Activated naive CD4-positive, alpha-beta T cell treated with anti-CD3 and anti-CD28 coated beads for 36 hours (primary cell): ENCODE measurements at places on chromosomes 5 and 9. TPM values are rescaled to one million over a fixed set of nuclear protein-coding genes. Genes with fewer than 3 reads are reported as not detected.

DNA sequence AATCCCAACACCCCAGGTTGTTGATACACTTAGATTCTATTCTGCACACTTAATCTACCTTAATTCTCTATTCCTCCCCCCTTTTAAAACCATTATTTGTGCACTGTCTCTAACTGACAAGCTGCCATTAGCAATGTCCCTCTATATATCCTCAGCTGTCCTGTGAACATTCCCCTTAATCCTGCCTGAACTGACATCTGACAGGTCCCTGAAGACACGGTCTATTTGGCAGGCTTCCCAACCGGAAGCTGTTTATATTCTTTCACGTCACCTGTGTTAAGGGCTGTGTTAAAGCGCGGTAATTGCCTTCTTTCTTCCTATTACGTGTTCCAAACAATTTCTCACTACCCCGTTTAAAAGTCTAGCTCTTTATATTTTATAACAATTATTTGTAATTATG lies 277.3 kb downstream of the CDH9 start:
- no peaks in the 10 kb centered on the region for H3K4me1 ChIP-seq
- no peak overlapping the region for H3K4me3 ChIP-seq
- no peak for DNase-seq

GRCh38 chr5:56421246-56422075 lies 188.3 kb upstream of the ANKRD55 start:
- H3K27me3 ChIP-seq, result no peaks in the 10 kb centered on the region
- H3K4me1 ChIP-seq, result no peaks in the 10 kb centered on the region
- H3K4me3 ChIP-seq, result no peak overlapping the region
- no peak overlapping the region for H3K27ac ChIP-seq
- DNase-seq, result no peak

- no peaks in the 10 kb centered on the region for H3K4me1 ChIP-seq
- H3K27me3 ChIP-seq, result no peaks in the 10 kb centered on the region
- H3K4me3 ChIP-seq, result no peak overlapping the region
- no peak for DNase-seq
- H3K27ac ChIP-seq, result no peak overlapping the region
These were observed 42.1 kb upstream of the HNRNPA0 start for GRCh38 chr5:137796279-137796678.

DNA sequence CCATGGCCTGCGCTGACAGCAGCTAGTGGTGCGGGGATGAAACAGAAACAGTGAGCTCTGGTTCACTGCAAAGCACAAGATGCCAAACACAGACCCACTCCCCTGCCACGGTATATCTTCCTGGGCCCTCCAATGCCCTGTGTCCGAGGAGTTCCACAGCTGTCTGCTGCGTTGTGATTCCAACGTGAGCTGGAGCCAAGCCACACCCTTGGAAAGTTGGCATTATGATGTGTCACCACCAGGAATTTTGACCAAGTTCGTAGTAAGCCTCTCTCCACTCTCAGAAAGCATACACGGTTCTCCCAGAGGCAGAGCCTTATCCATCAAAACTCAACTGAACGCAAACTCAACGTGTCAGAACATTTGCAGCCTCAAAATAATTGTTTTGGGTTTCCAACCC lies 55.6 kb downstream of the MACROH2A1 start:
- H3K4me3 ChIP-seq, result no peak overlapping the region
- peaks cover 3% of the 10 kb centered on the region for H3K4me1 ChIP-seq
- no peak for DNase-seq
- H3K36me3 ChIP-seq, result peaks cover 30% of the 10 kb centered on the region

DNA sequence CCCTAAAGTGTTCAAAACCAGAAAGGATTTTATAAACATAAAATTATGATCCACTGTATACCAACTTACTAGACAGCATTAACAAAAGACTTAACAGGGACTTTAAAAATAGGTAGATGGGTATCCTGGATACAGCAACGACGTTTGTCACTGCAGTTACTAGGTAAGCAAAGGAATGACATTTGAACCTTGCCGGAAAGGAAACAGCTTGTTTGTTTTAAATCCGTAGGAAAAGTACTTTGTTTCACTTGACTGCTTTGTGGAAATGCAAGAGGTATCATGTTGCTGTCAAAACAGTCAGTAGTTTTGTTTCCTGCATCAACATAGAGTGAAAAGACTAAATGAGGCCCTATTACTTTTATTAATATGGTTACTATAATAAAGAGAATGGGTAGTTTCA lies 122.9 kb downstream of the CDC42SE2 start:
- H3K27me3 ChIP-seq, result no peaks in the 10 kb centered on the region
- no peak for DNase-seq
- H3K36me3 ChIP-seq, result peaks cover 40% of the 10 kb centered on the region
- H3K4me3 ChIP-seq, result no peak overlapping the region
- H3K27ac ChIP-seq, result peak overlapping the region; percentile 96

DNA sequence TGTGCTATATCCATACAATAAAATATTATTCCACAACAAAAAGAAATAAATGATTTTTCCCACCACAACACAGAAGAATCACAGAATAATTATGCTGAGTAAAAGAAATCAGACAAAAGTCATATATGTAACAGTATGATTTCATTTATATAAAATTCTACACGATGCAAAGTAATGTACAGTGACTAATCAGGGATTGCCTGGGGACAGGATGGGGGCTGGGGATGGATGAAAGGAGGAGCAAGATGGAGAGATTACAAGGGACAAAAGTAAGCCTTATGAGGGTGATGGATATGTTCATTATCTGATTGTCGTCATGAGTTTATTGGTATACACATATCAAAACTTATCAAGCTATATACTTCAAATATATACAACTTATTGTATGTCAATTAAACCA lies 154.0 kb downstream of the FBN2 start:
- no peak overlapping the region for H3K4me3 ChIP-seq

DNA sequence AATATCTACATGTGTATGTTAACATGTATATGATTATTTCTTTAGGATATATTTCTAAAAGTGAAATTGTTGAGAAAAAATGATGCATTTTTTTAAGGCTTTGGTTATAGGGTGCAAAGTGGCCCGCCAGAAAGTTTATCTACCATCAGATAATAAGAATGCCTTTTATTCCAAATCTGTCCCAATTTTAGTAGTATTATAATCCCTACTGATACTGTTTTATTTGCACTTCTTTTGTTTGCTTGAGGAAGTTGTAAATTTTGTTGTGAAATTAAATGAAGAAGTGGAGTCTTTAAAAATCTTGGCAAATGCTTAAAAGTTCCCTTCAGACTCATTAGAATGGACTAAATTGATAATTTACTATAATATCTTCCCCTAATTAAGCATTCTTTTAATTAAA lies 73.0 kb downstream of the NIPBL start:
- no peaks in the 10 kb centered on the region for H3K36me3 ChIP-seq
- peaks cover 47% of the 10 kb centered on the region for H3K4me1 ChIP-seq
- no peaks in the 10 kb centered on the region for H3K27me3 ChIP-seq
- no peak for DNase-seq
- no peak overlapping the region for H3K27ac ChIP-seq

GRCh38 chr5:157469687-157470086 lies 9.7 kb downstream of the NIPAL4 start:
- no peak overlapping the region for H3K4me3 ChIP-seq
- no peak overlapping the region for H3K27ac ChIP-seq
- peaks cover 14% of the 10 kb centered on the region for H3K4me1 ChIP-seq
- no peaks in the 10 kb centered on the region for H3K27me3 ChIP-seq
- DNase-seq, result no peak

- no peak overlapping the region for H3K4me3 ChIP-seq
- peaks cover 97% of the 10 kb centered on the region for H3K4me1 ChIP-seq
- H3K27ac ChIP-seq, result peak overlapping the region; percentile 98
- H3K36me3 ChIP-seq, result peaks cover 93% of the 10 kb centered on the region
- no peak for DNase-seq
These were observed 8.5 kb downstream of the LCP2 start for GRCh38 chr5:170289121-170289520.

GRCh38 chr9:85522459-85523092 lies 219.2 kb downstream of the AGTPBP1 start:
- no peak overlapping the region for H3K27ac ChIP-seq
- peaks cover 40% of the 10 kb centered on the region for H3K27me3 ChIP-seq
- DNase-seq, result peak; percentile 40
- no peaks in the 10 kb centered on the region for H3K36me3 ChIP-seq

- peaks cover 31% of the 10 kb centered on the region for H3K4me1 ChIP-seq
- peak overlapping the region; percentile 77 for H3K4me3 ChIP-seq
- H3K27ac ChIP-seq, result peak overlapping the region; percentile 75
These were observed 1.3 kb downstream of the ECPAS start for GRCh38 chr9:111482694-111483438.

GRCh38 chr5:71836559-71837112 lies 117.6 kb downstream of the CARTPT start:
- no peak overlapping the region for H3K27ac ChIP-seq
- no peaks in the 10 kb centered on the region for H3K27me3 ChIP-seq
- no peak overlapping the region for H3K4me3 ChIP-seq
- no peaks in the 10 kb centered on the region for H3K4me1 ChIP-seq

DNA sequence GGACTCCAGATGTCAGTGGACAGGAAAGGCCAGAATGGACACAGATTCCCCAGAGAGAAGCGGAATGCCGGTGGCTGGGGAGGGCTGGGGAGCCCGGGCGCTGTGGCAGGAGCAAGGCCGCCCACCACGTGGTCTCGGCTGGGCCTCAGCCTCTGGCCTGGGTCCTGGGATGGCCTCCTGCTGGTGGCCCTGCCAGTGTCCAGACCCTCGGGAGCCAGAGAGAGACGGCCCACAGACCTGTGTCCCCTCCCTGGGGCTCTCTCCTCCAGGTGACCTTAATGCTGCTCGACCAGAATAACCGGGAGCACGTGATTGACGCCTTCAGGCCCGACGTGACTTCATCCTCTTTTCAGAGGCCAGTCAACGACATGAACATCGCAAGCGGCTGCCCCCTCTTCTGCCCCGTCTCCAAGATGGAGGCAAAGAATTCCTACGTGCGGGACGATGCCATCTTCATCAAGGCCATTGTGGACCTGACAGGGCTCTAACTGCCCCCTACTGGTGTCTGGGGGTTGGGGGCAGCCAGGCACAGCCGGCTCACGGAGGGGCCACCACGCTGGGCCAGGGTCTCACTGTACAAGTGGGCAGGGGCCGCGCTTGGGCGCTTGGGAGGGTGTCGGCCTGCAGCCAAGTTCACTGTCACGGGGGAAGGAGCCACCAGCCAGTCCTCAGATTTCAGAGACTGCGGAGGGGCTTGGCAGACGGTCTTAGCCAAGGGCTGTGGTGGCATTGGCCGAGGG lies 19.0 kb downstream of the FBXW5 start:
- peaks cover 29% of the 10 kb centered on the region for H3K36me3 ChIP-seq
- DNase-seq, result no peak
- H3K4me3 ChIP-seq, result no peak overlapping the region

GRCh38 chr9:133248726-133249295 lies 26.2 kb downstream of the ABO start:
- no peaks in the 10 kb centered on the region for H3K36me3 ChIP-seq
- no peaks in the 10 kb centered on the region for H3K4me1 ChIP-seq
- no peak overlapping the region for H3K4me3 ChIP-seq
- no peak overlapping the region for H3K27ac ChIP-seq
- peaks cover 8% of the 10 kb centered on the region for H3K27me3 ChIP-seq

GRCh38 chr5:73351593-73351992 lies 97.0 kb downstream of the FOXD1 start:
- no peak overlapping the region for H3K27ac ChIP-seq
- peaks cover 47% of the 10 kb centered on the region for H3K27me3 ChIP-seq
- H3K4me3 ChIP-seq, result no peak overlapping the region

DNA sequence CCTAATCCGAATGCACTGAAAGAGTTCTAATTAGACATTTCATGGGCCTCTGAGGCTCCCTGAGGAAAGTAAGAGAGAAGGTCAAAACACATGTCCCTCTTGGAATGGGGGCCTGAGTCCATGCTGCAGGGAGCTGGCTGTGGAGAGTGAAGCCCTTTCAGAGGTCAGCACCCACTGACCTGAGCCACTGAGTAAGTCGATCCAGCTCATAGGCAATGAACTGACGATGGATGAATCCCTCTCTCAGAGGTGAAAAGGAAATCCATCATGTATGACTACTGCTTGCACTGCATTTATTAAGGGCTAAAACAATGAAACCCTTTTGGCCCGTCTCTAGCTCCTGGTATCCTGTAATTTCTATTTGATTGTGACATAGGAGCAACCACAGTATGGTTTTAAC lies 288.9 kb upstream of the VLDLR start:
- no peak for DNase-seq
- no peak overlapping the region for H3K27ac ChIP-seq
- no peak overlapping the region for H3K4me3 ChIP-seq
- H3K36me3 ChIP-seq, result no peaks in the 10 kb centered on the region
- no peaks in the 10 kb centered on the region for H3K4me1 ChIP-seq

DNA sequence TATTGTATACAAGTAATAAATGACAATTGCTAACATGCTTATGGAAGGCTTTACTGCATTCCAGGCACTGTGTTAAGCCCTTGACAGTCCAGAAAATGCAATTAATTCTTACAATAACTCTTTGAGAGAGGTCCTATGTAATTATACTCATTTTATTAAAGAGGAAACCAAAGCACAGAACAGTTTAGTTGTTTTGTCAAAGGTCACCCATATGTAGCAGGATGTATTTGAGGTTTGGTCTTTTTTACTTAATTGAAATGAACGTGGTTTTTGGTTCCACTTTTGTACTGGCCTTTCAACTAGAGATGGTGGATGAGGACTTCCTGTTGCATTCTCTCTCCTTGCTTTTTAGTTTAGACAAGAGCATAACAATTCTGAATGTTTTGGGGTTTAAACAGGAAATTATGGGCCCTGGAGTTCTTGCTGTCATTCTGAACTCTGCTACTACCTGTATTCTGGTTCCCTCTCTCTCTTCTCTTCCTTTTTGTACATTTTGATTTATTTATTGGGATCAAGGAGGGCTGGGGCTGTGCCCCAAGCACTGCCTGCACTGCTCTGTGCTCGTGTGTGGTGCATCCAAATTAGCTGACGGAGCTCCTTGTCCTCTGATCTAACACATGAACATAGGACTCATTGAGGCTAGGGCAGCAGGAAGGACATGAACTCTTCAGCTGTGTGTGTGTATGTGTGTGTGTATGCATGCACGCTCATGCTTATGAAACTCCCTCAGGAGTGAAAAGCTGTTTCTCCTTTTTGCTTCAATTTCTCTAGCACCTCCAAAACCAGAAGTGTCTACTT lies 47.4 kb downstream of the SLC28A3 start:
- no peaks in the 10 kb centered on the region for H3K36me3 ChIP-seq
- peak overlapping the region; percentile 99 for H3K27ac ChIP-seq
- no peaks in the 10 kb centered on the region for H3K27me3 ChIP-seq
- peak overlapping the region; percentile 26 for H3K4me3 ChIP-seq
- peak; percentile 35 for DNase-seq

- H3K27me3 ChIP-seq, result no peaks in the 10 kb centered on the region
- DNase-seq, result no peak
- peaks cover 5% of the 10 kb centered on the region for H3K4me1 ChIP-seq
- H3K36me3 ChIP-seq, result no peaks in the 10 kb centered on the region
- no peak overlapping the region for H3K4me3 ChIP-seq
These were observed 157.9 kb downstream of the NFIB start for GRCh38 chr9:14156046-14156445.

- DNase-seq, result peak; percentile 70
- H3K36me3 ChIP-seq, result peaks cover 1% of the 10 kb centered on the region
- peak within 1 kb of the TSS; percentile 77 for H3K27ac ChIP-seq
- peak within 1 kb of the TSS; percentile 81 for H3K4me3 ChIP-seq
- no peaks in the 10 kb centered on the region for H3K27me3 ChIP-seq
These were observed at the start of gene ZBTB34 for GRCh38 chr9:126860077-126860756. TSS of gene ZBTB34 (plus strand) at chr9:126860639. CDS start at chr9:126879400, 18,761 bp downstream.

ROPN1L gene
- total RNA-seq, result not detected

TLX3 gene
- not detected for total RNA-seq

CCNO gene
- total RNA-seq, result not detected

RNF180 gene
- not detected for total RNA-seq
